ENCODE measurements at places on chromosomes 3 and 15.

GRCh38 chr3:8622873-8623691 is 21.5 kb downstream of the SSUH2 start:
- DNase-seq = peak; percentile 72

DNA sequence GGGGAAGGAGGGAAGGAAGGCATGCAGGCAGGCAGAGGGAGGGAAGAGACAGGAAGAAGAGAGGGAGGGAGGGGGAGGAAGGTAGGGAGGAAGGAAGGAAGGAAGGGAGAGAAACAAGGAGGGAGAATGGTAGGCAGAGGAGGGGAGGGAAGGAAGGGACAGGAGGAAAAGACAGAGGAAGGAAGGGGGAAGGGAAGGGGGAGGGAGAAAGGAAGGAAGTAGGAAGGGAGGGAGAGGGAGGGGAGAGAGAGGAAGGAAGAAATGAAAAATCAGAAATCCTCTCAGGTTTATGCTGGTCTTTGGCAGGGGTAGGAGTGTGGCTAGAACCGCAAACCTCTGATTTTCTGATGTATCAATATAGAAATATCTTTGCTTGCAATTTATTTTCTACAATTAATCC is 4.2 kb downstream of the PRTG start:
- no peak for DNase-seq

- DNase-seq = no peak
These were observed 167.6 kb upstream of the LINGO1 start for GRCh38 chr15:77800305-77800704.

- peak; percentile 70 for DNase-seq
These were observed 36.1 kb upstream of the MYO5C start for GRCh38 chr15:52331490-52332240.

- no peak for DNase-seq
These were observed 14.9 kb upstream of the ALDH1A2 start for GRCh38 chr15:58080398-58080797.

DNA sequence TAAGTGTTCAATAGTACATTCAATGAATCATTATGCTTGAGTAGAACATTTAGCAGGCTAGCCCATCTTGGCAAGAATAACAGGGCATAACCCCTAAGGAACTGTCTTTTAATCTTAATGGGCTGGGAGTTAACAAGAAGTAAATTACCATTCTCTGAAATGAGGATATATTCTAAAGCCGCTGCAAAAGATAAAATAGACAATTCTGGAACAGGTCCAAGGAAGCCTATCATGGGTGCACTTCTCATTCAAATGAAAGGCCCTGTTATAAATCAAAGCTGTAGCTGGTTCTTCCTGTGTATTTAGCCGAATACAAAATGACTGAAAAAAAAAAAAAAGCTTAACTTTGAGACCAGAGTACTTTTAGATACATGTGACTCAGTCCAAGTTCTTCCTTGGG is 15.6 kb downstream of the MTHFS start:
- no peak for DNase-seq

- no peak for DNase-seq
These were observed 77.0 kb upstream of the ALDH1A3 start for GRCh38 chr15:100802421-100803170.

DNA sequence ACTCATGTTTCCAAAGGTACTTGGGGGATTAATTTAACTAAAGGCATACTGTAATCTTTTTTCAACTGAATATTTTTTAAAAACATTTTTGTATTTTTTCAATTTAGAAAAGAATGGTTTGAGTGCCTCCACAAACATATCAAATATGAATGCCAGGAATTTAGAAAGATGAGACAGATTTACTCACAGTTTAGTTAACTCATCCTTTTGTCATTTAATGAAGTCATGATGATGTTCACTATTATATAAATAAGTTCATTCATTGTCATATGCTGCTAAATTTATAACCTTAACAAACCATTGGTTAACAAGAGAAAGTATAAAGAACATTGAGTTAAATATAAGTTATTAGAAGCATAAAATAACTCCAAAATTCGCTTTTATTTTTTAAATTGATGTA is 50.0 kb downstream of the FGF7 start:
- no peak for DNase-seq
